ENCODE measurements at places on chromosomes 7 and 10. TPM values are rescaled to one million over a fixed set of nuclear protein-coding genes. Genes with fewer than 3 reads are reported as not detected.

SFTPA1 gene
- not detected for total RNA-seq

DDIT4 gene
- 176 TPM for total RNA-seq

KIF11 gene
- 37.4 TPM for total RNA-seq

OGDHL gene
- total RNA-seq, result 0.91 TPM

HOXA1 gene
- 0.30 TPM for total RNA-seq

ERVW-1 gene
- total RNA-seq, result not detected

NPFFR1 gene
- total RNA-seq, result not detected

MCM10 gene
- 16.0 TPM for total RNA-seq

EMX2 gene
- total RNA-seq, result 0.15 TPM

VWC2 gene
- not detected for total RNA-seq

TMEM178B gene
- total RNA-seq, result not detected

SPDYE6 gene
- total RNA-seq, result not detected

WDR86 gene
- not detected for total RNA-seq

GRK5 gene
- 26.3 TPM for total RNA-seq

ZNF117 gene
- total RNA-seq, result 6.5 TPM

NCF1 gene
- not detected for total RNA-seq

MRLN gene
- total RNA-seq, result not detected

TM9SF3 gene
- 174 TPM for total RNA-seq

KCNIP2 gene
- total RNA-seq, result 0.30 TPM

MUC12 gene
- not detected for total RNA-seq

RBP4 gene
- not detected for total RNA-seq

VOPP1 gene
- total RNA-seq, result 103 TPM

RBP3 gene
- not detected for total RNA-seq

EPDR1 gene
- total RNA-seq, result 1.3 TPM

ADRB1 gene
- total RNA-seq, result under 0.01 TPM

AKR1C4 gene
- not detected for total RNA-seq

CAV2 gene
- total RNA-seq, result 150 TPM

HOXA6 gene
- 2.6 TPM for total RNA-seq

PRKG1 gene
- 1.1 TPM for total RNA-seq

GPR15LG gene
- not detected for total RNA-seq

NOS3 gene
- total RNA-seq, result 26.4 TPM

TPST1 gene
- total RNA-seq, result 37.7 TPM

TRDMT1 gene
- total RNA-seq, result 6.2 TPM

NACAD gene
- 0.32 TPM for total RNA-seq

WEE2 gene
- total RNA-seq, result not detected

GRID1 gene
- total RNA-seq, result not detected

NPSR1 gene
- not detected for total RNA-seq

OR6B1 gene
- not detected for total RNA-seq

MORN4 gene
- total RNA-seq, result 2.3 TPM

CCDC172 gene
- not detected for total RNA-seq

TSPAN15 gene
- total RNA-seq, result 76.3 TPM

ATOH7 gene
- total RNA-seq, result not detected

CNNM2 gene
- total RNA-seq, result 1.6 TPM

GIMAP1 gene
- 20.5 TPM for total RNA-seq

OPN4 gene
- total RNA-seq, result not detected

PIK3CG gene
- total RNA-seq, result 6.7 TPM

GIMAP7 gene
- 46.1 TPM for total RNA-seq

PNLIPRP2 gene
- not detected for total RNA-seq

LRRC72 gene
- not detected for total RNA-seq

C10orf62 gene
- not detected for total RNA-seq

PHYHIPL gene
- not detected for total RNA-seq

All from epithelial cell of umbilical artery (primary cell).